ENCODE measurements at places on chromosomes 13 and 19. TPM values are rescaled to one million over a fixed set of nuclear protein-coding genes. Genes with fewer than 3 reads are reported as not detected.

- no peaks in the 10 kb centered on the region for H3K36me3 ChIP-seq
- H3K27me3 ChIP-seq: no peaks in the 10 kb centered on the region
- H3K4me1 ChIP-seq: no peaks in the 10 kb centered on the region
- H3K4me3 ChIP-seq: no peak overlapping the region
- no peak for DNase-seq
- H3K27ac ChIP-seq: no peak overlapping the region
Measured at GRCh38 chr13:106818971-106819370, 251.0 kb upstream of the ARGLU1 start.

The RNF113B gene
- not detected for total RNA-seq

DNA sequence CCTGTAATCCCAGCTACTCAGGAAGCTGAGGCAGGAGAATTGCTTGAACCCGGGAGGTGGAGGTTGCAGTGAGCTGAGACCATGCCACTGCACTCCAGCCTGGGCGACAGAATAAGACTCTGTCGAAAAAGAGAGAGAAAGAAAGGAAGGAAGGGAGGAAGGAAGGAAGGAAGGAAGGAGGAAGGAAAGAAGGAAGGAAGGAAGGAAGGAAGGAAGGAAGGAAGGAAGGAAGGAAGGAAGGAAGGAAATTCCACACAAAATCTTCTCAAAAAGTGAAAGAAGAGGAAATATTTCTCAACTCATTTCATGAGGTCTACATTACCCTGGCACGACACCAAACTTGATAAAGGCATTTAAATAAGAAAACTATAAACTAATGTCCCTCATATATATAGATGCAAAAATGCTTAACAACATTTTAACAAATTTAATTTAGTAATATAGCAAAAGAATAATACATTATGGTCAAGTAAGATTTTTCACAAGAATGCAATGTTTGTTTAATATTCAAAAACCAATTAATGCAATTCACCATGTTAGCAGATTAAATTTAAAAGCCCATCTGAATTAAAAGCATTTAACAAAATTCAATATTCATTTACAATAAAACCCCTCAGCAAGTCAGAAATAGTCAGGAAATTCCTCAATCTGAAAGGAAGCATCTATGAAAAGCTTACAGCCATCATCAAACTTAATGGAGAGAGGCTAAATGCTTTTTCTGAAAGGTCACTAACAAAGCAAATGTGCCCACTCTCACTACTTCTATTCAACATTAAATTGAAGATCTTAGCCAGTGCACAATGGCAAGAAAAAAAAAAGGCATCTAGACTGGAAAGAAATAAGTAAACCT lies 12.0 kb upstream of the CPB2 start:
- H3K27ac ChIP-seq: no peak overlapping the region
- DNase-seq: no peak
- H3K36me3 ChIP-seq: no peaks in the 10 kb centered on the region
- no peaks in the 10 kb centered on the region for H3K4me1 ChIP-seq
- no peaks in the 10 kb centered on the region for H3K27me3 ChIP-seq

DNA sequence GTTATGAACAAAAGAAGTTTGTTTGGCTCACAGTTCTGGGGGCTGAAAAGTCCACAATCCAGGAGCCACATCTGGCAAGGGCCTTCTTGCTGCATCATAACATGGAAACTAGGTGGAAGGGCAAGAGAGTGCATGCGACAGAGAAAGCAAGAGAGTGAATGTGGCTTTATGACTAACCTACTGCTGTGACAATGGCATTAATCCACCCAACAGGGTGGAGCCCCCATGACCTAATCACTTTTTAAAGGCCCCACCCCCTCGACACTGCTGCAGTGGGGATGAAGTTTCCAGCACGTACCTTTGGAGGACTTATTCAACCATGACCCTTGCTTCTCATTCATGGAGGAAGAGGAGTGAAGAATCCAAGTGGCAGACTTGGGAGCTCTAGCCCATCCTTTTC lies 30.0 kb upstream of the RFXAP start:
- no peaks in the 10 kb centered on the region for H3K36me3 ChIP-seq
- no peaks in the 10 kb centered on the region for H3K4me1 ChIP-seq
- DNase-seq: no peak
- H3K27me3 ChIP-seq: no peaks in the 10 kb centered on the region

- no peak overlapping the region for H3K4me3 ChIP-seq
- H3K27me3 ChIP-seq: no peaks in the 10 kb centered on the region
- peaks cover 3% of the 10 kb centered on the region for H3K36me3 ChIP-seq
- H3K27ac ChIP-seq: no peak overlapping the region
- DNase-seq: no peak
Measured at GRCh38 chr13:28474491-28475134, 20.3 kb downstream of the FLT1 start.

- H3K27ac ChIP-seq: no peak overlapping the region
- no peaks in the 10 kb centered on the region for H3K36me3 ChIP-seq
- no peak for DNase-seq
- no peaks in the 10 kb centered on the region for H3K4me1 ChIP-seq
Measured at GRCh38 chr19:33557196-33557595, 35.6 kb upstream of the PEPD start.

DNA sequence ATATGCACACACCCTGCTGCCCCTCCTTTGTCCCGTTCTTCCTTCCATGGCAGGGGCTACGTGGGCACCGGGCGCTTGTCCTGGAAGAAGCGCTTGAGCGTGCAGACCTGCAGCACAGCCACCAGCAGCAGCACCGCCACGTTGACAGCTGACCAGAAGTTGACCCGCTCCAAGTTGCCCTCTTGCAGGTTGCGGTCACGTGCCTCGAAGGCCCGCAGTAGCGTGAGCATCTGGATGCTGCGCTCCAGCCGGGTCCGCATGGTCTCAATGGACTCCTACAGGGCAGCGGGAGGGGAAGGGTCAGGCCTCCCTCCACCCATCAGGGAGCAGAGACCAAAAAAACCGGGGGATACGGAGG lies 3.1 kb downstream of the TMED1 start:
- DNase-seq: no peak
- peaks cover 10% of the 10 kb centered on the region for H3K4me1 ChIP-seq
- H3K27ac ChIP-seq: no peak overlapping the region

DNA sequence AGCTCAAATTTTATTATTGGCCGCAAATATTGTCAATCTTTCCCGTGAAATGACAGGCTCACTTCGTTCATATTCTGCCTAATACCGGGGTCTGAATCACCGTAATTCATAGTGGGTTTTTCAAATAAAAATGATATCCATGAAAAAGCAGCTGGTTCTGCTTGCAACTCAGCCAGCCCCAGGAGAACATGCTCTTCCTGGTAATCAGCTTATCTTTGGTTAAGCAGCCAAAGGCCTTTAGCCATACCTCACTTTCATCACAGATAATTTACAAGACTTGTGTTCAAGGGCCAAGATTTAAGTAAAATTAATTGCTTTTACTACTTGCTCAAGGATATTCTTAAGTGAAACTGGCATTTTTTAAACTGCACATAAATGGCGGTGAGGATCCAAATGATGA lies 22.5 kb downstream of the RNASEH2B start:
- H3K27ac ChIP-seq: no peak overlapping the region
- no peak for DNase-seq
- peaks cover 20% of the 10 kb centered on the region for H3K4me1 ChIP-seq
- no peak overlapping the region for H3K4me3 ChIP-seq
- peaks cover 65% of the 10 kb centered on the region for H3K36me3 ChIP-seq

The KLF1 gene
- total RNA-seq: not detected

DNA sequence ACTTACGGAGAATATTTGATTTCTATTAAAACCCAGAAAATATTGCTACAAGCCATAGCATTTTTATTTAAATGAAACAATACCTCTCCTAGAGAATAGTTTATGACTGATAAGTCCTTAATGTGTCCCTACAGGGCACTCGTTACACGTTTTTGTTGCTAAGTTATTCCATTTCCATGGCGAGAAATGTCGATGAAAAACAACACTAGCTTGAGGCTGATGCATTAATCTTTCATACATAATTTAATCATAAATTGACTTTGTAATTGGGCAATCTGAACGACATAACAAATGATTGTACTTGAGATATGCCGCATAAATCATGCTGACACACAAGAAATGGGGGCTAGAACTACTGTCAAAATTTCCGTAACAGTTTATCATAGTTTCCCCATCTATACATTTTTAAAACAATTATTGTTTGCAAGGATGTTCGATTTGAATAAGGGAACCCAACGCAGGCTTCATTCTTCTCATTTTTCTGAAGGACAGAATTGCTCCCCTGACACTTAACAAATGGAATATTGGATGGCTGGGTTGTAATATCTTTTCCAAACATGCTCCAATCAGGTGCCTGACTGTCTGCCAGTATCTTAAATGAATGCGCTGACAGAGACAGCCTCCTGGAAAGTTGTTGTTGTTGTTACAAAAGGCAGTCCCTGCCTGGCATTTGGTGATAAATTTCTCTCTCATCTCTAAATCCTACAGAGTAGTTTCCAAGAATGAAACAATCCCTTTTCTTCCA lies 61.9 kb downstream of the FLT1 start:
- H3K4me1 ChIP-seq: peaks cover 17% of the 10 kb centered on the region
- no peak overlapping the region for H3K4me3 ChIP-seq
- H3K27ac ChIP-seq: no peak overlapping the region
- DNase-seq: no peak
- peaks cover 3% of the 10 kb centered on the region for H3K27me3 ChIP-seq

DNA sequence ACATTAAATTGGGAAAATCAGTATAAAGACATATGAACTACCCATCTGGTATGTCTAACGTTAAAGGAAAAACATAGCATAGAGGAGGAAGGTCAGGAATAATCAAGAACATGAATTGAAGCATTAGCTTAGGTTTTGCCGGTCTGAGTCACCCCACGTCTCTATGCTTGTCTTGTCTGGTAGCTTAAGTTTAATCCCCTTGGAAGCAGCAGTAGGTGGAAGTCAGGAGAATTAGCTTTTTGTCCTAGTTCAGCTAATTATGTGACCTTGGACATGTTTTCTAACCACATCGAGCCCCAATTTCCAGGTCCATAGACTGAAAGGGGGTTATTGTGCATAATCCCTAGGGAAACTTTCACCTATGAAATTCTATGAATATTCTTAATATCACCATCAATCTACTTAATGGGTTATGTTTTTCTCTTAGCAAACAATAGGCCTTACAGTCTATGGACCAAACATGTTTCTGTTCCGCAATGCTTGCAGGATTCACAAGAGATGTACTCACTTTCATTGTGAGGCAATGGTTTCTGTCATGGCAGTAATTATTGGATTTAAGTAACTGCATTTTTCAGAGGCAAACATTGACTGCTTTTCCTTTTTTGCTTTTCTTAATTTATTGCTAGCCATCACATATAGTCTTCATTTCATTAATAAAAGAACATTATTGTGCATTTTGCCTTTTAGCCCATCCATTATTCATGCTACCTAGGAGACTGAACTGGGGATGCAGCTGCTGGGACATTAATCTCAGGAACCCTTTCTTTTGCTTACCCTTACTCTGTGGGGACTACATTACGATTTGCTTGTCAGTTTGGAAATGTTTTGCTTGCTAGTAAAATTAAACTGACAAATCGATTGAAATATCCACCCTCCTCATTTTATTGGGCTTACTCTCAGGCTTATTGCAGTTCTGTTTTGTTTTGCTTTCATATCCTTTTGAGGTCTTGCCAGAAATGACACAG lies 304.8 kb upstream of the MAB21L1 start:
- no peaks in the 10 kb centered on the region for H3K27me3 ChIP-seq
- no peak overlapping the region for H3K4me3 ChIP-seq
- H3K27ac ChIP-seq: no peak overlapping the region
- H3K36me3 ChIP-seq: no peaks in the 10 kb centered on the region

DNA sequence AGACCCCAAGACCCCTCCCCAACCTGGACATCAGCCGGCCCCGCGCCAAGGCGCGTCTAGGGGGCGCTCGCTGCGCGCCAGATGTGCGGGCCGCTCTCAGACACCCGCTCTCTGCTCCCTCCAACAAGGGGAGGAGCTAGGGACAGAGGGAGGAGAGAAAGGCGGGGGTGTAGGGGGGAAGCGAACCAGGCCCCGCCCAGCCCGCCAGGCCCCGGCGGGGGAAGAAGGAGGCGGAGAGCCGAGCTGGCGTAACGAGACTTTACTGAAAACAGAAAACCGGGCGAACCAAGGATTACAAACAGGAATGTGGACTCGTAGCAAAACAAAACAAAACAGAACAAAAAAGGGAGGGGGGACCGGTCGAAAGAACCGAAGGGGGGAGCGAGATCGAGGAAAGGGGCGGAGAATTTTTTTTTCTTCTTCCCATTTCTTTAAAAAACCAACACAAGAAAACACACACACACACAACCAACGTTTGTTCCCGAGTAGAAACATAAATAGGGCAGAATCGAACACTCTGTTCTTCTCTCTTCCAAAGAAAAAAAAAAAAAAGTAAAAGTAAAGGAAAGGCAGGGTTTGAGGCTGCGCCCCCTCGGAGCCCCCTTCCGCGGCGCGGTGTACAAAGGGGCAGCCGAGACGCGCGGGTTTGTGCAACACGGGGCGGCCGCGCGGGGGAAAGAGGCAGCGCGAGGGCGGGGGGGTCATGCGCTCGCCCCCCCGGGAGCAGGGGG lies 1.7 kb downstream of the JUND start:
- H3K36me3 ChIP-seq: peaks cover 30% of the 10 kb centered on the region
- H3K4me3 ChIP-seq: peak overlapping the region; percentile 98
- peaks cover 62% of the 10 kb centered on the region for H3K4me1 ChIP-seq
- peak; percentile 93 for DNase-seq
- no peaks in the 10 kb centered on the region for H3K27me3 ChIP-seq

The IL17D gene
- total RNA-seq: 0.67 TPM

- H3K27me3 ChIP-seq: no peaks in the 10 kb centered on the region
- no peak for DNase-seq
- H3K36me3 ChIP-seq: no peaks in the 10 kb centered on the region
- H3K4me1 ChIP-seq: no peaks in the 10 kb centered on the region
- H3K4me3 ChIP-seq: no peak overlapping the region
- H3K27ac ChIP-seq: no peak overlapping the region
Measured at GRCh38 chr13:106466691-106467426, 68.6 kb downstream of the EFNB2 start.

DNA sequence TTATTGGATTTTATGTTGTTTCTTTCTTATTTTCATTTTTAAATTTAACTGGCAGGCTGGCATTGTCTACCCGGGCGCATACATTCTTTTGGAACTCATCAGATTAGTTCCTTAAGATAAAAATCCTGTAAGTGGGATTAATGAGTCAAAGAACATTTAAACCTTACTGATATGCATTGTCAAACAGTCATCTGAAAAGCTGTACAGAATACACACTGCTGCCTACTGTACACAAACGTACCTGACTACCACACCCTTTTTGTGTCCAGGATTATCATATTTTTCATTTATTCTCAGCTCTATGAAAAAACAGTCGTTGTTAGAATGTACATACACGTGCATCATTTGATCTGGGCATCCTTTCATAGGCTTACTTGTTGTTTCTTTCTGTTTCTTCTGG lies 358.3 kb downstream of the EFNB2 start:
- no peaks in the 10 kb centered on the region for H3K27me3 ChIP-seq
- H3K4me3 ChIP-seq: no peak overlapping the region
- no peak overlapping the region for H3K27ac ChIP-seq
- H3K4me1 ChIP-seq: no peaks in the 10 kb centered on the region
